ENCODE measurements at places on chromosomes 3 and 15.

- peak; percentile 32 for DNase-seq
Measured at GRCh38 chr15:34437687-34438086, at the start of gene GOLGA8A. Gene GOLGA8A (minus strand): TSS chr15:34437808. CDS start chr15:34389691, 48,117 bp downstream.

DNA sequence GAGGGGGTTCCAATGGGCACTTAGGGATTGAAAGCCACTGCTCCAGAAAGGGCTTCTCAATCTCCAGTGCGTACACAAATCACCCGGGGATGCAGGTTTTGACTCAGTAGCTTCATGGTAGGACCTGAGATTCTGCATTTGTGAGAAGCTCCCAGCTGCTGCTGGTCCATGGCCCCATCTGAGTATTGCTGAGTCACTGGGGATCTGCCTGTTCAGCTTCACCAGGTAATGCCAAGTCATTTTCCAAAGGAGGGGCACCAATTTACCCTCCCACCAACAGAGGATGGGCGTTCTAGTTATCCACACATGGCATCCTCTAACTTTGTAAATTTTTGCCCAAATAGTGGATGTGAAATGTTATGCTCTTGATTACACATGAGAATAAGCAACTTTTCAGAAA, 12.9 kb upstream of the CEMIP start:
- no peak for DNase-seq

DNA sequence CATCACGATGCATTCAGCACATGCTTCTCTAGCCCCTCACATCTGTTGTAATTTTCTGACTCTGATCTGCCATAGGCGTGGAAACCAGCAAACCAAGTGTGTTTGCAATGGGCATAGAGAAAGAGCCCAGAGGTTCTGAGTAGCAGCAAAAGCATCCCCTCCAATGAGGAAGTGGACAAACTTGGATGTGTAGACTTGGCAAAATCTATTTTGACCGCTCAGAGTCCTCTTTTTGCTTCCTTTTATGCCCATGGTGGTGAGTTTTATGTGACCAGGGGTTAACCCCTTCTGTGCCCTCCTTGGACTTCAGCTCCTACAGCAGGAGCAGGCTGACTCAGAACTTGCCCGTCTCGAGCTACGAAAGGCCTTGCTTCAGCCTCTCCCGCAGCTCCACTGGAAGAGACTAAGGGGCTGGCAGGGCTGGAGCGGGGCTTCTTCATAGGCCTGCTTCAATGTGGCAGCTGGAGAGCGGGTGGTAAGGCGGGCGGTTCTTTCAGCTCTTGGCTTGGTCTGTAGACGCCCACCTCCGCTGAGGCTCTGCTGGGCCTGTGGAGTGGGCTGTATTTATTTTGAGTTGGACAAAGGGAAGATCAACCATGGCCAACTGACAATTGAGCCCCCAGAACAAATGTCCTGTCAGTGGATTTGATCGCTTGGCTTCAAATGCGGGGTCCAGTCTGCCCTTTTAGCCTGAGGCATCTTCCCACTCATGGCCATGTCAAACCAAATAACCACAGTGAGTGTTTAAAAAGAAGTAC, 6.5 kb upstream of the ETV5 start:
- no peak for DNase-seq

DNA sequence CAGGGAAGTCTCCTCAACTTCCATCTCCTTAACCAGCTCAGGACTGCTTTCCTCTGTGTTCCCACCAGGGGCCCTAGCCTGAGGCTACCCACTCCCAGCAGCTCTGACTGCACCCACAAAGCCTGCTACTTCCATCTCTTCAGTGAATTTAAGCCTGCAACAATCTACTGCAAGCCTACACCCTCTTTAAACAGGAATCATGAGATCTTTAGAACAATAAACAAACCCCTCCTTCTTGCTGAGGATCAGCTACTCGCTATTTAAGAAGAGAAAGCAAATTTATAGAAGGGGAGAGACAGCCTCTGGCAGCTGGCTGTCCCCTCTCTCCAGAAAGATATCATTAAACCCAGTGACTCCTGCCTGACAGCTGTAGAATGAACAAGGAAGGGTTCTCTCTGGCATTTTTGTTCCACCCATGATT, 51.9 kb downstream of the ARHGAP31 start:
- DNase-seq = no peak

- DNase-seq = no peak
Measured at GRCh38 chr15:60471314-60471713, 7.6 kb downstream of the ICE2 start.

DNA sequence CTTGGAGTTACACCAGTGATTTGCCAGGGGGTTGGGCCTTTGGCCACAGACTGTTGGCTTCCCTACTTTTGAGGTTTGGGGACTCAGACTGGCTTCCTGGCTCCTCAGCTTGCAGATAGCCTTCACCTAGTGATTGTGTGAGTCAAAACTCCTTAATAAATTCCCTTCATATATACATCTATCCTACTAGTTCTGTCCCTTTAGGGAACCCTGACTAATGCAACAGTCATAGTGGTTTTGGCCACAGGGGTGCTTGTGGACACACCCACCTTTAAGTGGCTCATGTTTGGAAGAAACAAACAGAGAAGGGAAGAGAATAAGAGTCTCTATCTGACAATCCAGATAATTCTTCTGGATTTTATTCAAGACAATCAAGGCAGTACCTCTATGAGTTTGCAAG, 457.7 kb downstream of the EPHA3 start:
- DNase-seq = no peak

DNA sequence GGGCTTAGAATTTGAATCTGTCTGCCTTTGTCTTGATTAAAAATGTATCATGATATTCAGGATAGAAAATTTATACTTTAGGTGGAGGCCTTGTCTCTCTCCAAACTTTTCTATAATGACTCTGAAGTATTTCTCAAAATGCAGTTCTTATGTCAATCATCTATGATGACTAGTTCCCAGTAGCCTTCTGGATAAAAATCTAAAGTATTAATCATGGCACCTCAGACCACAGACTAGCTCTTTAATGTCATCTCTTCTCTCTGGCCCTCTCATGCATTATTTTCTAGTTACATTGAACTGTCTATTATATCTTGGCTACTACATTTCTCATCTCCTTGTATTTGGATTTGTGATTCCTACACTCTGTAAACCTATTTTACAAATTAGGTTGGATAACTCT, 96.9 kb downstream of the ZPLD1 start:
- DNase-seq = no peak

GRCh38 chr3:49296781-49297411, 19.9 kb upstream of the C3orf62 start:
- DNase-seq = no peak

DNA sequence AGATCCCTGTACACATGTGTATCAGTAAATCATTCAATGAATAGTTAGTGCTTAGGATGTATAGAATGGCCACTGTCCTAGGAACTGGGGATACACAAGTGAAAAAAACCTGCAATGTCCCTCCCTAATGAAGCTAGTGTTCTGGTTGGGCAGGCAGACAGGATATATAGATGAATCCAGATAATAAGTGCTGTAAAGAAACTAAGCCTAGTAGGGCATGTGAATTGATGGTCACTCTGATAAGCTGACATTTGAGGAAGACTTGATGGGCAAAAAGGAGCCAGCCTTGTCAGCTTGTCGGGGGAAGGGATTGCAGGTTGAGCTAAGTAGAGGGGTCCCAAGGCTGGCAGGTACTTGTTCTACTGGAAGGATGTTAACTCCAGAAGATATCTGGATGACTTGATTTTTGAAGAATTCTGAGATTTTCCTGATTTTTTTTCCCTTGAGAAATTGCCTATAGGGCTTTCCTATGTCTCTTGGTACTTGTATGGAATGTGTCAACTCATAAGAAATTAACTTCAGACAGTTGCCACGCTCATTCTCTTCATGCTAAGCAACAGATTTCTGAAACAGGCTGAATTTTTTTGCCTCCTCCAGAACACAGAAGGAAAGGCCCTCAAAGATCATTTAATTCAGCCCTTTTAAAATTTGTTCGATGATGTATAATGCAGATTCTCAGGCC, 6.3 kb upstream of the KIF23 start:
- no peak for DNase-seq

DNA sequence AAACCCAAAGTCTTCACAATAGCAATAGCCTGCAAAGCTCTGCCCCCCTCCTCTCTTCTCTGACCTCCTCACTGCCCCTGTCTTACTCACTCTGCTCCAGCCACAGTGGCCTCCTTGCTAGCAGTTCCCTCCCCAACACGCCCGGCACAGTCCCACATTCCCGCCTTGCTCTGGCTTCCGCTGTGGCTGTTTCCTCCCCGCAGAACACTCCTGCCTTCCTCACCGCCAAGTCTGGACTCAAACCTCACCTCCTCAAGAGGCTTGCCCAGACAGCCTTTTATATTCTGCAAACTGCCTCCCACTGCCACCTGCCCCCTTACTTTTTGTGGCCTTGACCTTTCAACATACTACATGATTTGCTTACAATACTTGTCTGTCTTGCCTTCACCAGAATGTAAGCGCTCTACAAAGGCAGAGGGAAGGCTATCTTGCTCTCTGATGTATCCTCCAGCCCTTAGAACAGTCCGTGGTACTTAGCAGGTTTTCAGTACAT, 406 bp upstream of the MPI start:
- DNase-seq = no peak

- no peak for DNase-seq
Measured at GRCh38 chr3:79516795-79517194, 251.0 kb downstream of the ROBO1 start.

DNA sequence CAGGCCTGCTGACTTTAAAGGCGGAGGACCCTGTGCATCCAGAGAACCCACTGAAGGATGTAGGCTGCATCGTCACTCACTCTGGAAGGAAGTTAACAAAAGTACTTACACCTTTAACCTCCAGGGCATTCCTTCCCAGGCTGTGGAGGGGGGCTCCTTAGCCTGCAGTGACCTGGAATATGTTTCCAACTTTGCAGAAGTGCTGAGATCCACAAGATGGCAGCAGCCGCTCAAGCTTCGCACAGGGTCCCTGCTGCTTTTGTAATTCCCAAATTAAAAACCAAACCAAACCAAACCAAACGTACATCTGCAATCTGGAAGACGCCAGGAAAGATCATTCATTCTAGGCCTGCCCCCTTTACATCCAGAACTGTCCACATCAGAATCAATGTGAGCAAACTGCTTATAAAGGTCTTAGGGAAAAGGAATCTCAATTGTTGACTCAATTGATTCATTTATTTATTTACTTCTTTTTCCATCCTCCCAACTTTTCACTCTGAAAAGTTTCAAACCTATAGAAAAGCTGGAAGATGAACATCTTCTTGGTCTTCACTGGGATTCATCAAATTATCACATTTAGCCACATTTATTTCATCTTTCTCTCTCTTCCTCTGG, 70.5 kb upstream of the KLHL25 start:
- no peak for DNase-seq

DNA sequence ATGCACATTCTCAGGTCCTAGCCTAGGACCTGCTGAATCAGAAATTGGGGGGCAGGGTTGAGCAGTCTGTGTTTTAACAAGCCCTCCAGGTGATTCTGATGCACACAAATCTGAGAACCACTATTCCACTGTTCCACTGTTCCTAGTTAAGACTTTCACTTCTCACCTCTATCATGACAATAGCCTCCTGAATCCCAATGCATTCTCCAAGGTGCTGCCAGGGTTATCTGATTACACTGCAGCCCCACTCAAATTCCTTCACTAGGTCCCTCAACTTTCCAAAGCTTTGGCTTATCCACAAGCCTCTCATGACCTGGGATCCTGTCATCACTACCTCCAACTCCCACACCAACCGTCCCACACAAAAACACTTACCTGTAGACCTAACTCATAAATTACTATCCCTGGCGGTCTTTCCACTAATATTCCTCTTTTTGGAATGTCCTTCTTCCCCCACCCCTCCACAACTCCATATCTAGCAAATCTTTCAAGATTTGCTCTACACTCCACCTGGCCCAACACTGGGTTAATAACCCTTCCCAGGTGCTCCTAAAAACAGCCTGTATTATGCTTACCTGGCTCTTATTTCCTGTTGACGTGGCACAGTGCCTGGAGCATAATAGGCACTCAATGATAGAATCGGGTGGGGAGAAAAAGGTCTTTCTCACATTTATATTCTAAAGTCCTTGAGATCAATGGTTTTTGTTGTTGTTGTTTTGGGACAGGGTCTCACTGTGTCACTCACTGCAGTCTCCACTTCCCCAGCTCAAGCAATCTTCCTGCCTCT, 27.2 kb downstream of the TBL1XR1 start:
- DNase-seq = no peak

GRCh38 chr3:102089904-102090720, 240.8 kb downstream of the NFKBIZ start:
- DNase-seq = peak; percentile 83

- DNase-seq = no peak
Measured at GRCh38 chr15:77346245-77347036, 73.5 kb downstream of the PEAK1 start.

GRCh38 chr3:160413613-160414248, 14.3 kb downstream of the SMC4 start:
- peak; percentile 54 for DNase-seq
